Activated T-helper 2 cell treated with anti-CD3 and anti-CD28 coated beads, Interferon-gamma antibody, Interleukin-2, Interleukin-4, amounts not matched to agents 10 μg/mL and 5 μg/mL and 100 μg/mL, durations not matched to agents 14 hours and 24 hours and 36 hours (primary cell): ENCODE measurements at places on chromosomes 7 and 10.
A peak's percentile ranks its signal among the peaks of the same experiment; 100 is the strongest.

- H3K4me3 ChIP-seq, result no peak overlapping the region
- no peaks in the 10 kb centered on the region for H3K4me1 ChIP-seq
- no peak overlapping the region for H3K27ac ChIP-seq
- no peak for DNase-seq
- H3K27me3 ChIP-seq, result no peaks in the 10 kb centered on the region
- H3K36me3 ChIP-seq, result no peaks in the 10 kb centered on the region
Observed at GRCh38 chr7:73976761-73977618, 51.0 kb upstream of the ELN start.

DNA sequence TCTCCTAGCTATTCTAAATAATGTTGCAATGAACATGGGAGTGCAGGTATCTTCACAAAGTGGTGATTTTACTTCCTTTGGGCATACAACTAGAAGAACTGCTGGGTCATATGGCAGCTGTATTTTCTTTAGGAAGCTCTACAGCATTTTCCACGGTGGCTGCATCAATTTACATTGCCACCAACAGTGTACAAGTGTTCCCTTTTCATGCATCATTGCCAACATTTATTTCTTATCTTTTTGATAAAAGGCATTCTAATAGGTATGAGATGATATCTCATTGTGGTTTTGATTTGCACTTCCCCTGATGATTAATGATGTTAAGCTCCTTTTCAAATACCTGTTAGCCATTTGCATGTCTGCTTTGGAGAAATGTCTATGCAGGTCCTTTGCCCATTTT, 52.6 kb downstream of the NT5C2 start:
- no peak for DNase-seq
- no peak overlapping the region for H3K27ac ChIP-seq
- peaks cover 7% of the 10 kb centered on the region for H3K4me1 ChIP-seq
- H3K4me3 ChIP-seq, result no peak overlapping the region
- H3K36me3 ChIP-seq, result peaks cover 53% of the 10 kb centered on the region
- no peaks in the 10 kb centered on the region for H3K27me3 ChIP-seq

DNA sequence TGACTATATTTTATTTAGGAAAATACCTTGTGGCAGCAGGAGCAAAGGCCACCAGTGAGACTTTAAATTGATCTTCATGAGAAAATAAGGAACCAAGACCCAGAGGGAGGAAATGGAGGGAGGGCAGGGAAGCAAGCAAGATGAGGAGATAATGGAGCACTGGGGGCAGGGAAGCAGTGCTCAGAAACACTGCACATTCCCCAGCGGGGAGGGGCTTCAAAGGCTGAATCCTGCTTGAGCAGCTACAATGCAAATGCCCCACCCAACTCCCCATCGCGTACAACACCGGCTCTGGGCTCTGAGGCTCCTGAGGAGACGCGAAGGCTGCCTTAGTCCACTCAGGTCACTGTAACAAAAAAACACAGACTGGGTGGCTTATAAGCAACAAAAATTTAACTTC, 503.8 kb downstream of the GRID1 start:
- no peak overlapping the region for H3K4me3 ChIP-seq
- H3K27me3 ChIP-seq, result no peaks in the 10 kb centered on the region
- no peaks in the 10 kb centered on the region for H3K4me1 ChIP-seq

GRCh38 chr7:34087892-34088891, 182.9 kb downstream of the BMPER start:
- no peaks in the 10 kb centered on the region for H3K36me3 ChIP-seq
- DNase-seq, result no peak
- H3K4me1 ChIP-seq, result no peaks in the 10 kb centered on the region

- no peaks in the 10 kb centered on the region for H3K27me3 ChIP-seq
- H3K36me3 ChIP-seq, result no peaks in the 10 kb centered on the region
- no peak for DNase-seq
- no peak overlapping the region for H3K4me3 ChIP-seq
Observed at GRCh38 chr7:18202315-18203045, 174.8 kb upstream of the PRPS1L1 start.

- no peak overlapping the region for H3K4me3 ChIP-seq
- H3K4me1 ChIP-seq, result no peaks in the 10 kb centered on the region
- H3K27me3 ChIP-seq, result peaks cover 3% of the 10 kb centered on the region
- no peak for DNase-seq
Observed at GRCh38 chr10:28880683-28880950, 203.3 kb downstream of the BAMBI start.

DNA sequence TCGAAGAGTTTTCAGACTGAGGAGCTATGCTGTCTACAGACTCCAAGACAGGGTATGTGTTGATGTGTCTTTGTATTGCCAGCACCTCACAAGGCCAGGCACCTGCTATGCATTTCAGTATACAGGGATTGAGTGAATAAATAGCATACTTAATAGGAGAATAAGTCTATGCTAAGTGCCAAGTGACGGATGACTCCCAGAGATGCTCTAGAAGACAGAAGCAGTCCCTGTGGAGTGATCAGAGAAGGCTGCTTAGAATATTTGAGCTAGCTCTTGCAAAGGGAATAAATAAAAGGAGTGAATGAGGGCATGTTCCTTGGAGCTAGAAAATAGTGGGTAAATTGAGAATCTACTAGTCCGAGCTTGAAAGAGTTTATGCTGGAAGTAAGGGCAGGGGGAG, 346.4 kb downstream of the GATA3 start:
- no peak for DNase-seq
- H3K4me1 ChIP-seq, result peaks cover 86% of the 10 kb centered on the region
- H3K27me3 ChIP-seq, result no peaks in the 10 kb centered on the region

GRCh38 chr7:126378642-126379041, 874.1 kb downstream of the GRM8 start:
- H3K36me3 ChIP-seq, result no peaks in the 10 kb centered on the region
- no peaks in the 10 kb centered on the region for H3K4me1 ChIP-seq
- no peaks in the 10 kb centered on the region for H3K27me3 ChIP-seq
- H3K4me3 ChIP-seq, result no peak overlapping the region
- no peak for DNase-seq
- no peak overlapping the region for H3K27ac ChIP-seq

DNA sequence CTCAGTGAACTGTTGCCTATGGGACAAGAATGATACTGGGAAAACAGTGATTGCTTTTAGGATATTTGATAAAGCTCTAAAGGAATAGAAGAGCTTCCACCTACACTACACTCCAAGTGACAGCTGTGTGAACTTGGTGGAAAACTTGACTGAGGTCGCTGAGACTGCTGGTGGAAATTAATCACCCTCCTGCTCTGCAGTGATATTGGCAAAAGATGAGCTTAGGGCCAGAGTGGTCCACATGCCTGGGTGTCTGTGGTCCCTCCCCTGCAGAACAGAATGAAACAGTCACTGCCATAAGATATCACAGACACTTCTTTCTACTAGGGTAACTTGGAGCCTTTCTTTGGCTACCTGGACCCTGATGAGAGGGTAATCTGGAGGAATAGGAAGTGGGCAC, 382.1 kb upstream of the GALNT17 start:
- no peak overlapping the region for H3K27ac ChIP-seq
- no peaks in the 10 kb centered on the region for H3K4me1 ChIP-seq
- no peaks in the 10 kb centered on the region for H3K27me3 ChIP-seq
- DNase-seq, result no peak
- no peak overlapping the region for H3K4me3 ChIP-seq

- H3K4me1 ChIP-seq, result peaks cover 85% of the 10 kb centered on the region
- peak overlapping the region; percentile 60 for H3K4me3 ChIP-seq
- H3K27me3 ChIP-seq, result no peaks in the 10 kb centered on the region
- H3K36me3 ChIP-seq, result peaks cover 80% of the 10 kb centered on the region
Observed at GRCh38 chr10:14587540-14588083, 187.1 kb downstream of the FAM107B start.

GRCh38 chr10:97901381-97901780, 51.7 kb downstream of the GOLGA7B start:
- no peak overlapping the region for H3K4me3 ChIP-seq
- H3K36me3 ChIP-seq, result no peaks in the 10 kb centered on the region
- no peak for DNase-seq
- H3K27me3 ChIP-seq, result peaks cover 3% of the 10 kb centered on the region
- H3K27ac ChIP-seq, result no peak overlapping the region

GRCh38 chr7:97224316-97224715, 106.8 kb downstream of the SDHAF3 start:
- no peak overlapping the region for H3K4me3 ChIP-seq
- peaks cover 2% of the 10 kb centered on the region for H3K27me3 ChIP-seq
- H3K36me3 ChIP-seq, result no peaks in the 10 kb centered on the region
- no peak overlapping the region for H3K27ac ChIP-seq
- no peak for DNase-seq

- no peaks in the 10 kb centered on the region for H3K36me3 ChIP-seq
- no peak overlapping the region for H3K4me3 ChIP-seq
- H3K27ac ChIP-seq, result no peak overlapping the region
- no peaks in the 10 kb centered on the region for H3K27me3 ChIP-seq
- DNase-seq, result no peak
Observed at GRCh38 chr7:89681448-89681847, 472.8 kb upstream of the STEAP1 start.

DNA sequence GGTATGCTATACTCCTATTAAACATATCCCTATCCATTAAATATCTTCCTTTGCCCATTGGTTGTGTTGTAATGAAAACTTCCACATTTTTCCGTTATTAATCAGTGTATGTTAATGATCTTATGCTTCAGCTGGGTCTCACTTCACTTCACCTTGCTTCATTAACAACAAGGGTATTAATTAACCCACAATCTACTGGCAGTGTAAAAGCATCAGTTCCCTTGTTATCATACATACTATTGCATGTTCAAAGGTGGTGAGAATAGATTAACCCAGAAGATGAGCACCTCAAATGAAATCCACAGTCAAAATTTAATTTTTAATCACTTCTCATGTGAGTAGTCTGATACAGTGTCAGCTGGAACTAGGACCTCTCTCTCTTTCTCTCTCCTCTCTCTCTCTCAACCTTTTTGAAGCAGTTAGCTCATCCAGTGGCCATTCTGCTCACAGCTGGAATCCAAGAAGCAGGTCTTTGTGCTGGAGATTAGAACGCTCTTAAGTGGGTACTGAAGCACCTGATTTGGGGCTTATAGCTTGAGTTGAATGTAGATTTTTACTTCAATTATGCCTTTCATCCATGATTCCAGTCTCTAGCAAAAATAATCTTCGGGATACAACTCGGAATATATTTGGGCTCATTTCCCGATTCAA, 172.3 kb downstream of the RAPGEF5 start:
- H3K27me3 ChIP-seq, result peaks cover 24% of the 10 kb centered on the region
- H3K27ac ChIP-seq, result no peak overlapping the region
- peaks cover 3% of the 10 kb centered on the region for H3K36me3 ChIP-seq
